ENCODE measurements at places on chromosomes 11 and 22.

DNA sequence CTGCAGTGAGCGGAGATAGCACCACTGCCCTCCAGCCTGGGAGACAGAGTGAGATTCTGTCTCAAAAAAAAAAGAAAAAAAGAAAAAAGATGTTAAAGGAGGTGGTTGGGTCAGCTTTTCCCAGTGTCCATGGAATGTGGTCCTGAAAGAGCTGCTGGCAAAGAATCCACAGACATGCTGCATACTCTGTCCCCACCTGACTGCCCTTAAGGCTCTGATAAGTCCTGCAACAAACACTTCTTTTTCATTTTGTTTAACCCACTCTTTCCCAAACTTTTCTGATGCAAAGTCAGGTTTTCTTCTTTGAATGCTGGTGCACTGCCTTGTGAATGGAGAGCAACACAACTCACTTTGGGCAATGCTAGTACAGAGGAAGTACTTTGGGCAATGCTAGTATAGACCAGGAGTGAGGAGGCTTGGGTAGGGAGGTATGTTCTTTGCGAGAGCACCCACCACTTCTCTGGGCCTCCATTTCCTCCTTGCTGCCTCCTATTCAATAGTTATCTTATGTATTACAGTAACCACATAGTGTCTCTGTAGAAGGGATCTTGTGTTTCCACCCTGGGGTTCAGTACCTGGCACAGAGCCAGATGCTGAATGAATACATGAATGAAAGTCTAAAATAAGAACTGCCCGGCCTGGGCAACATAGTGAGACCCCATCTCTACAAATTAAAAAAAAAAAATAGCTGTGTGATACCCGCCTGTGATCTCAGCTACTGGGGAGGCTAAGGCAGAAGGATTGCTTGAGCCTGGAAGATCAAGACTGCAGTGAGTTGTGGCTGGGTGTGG, 18.9 kb downstream of the LIF start:
- H3K27me3 ChIP-seq, result no peaks in the 10 kb centered on the region
- no peak overlapping the region for H3K27ac ChIP-seq
- no peaks in the 10 kb centered on the region for H3K4me1 ChIP-seq
- DNase-seq, result no peak
- no peaks in the 10 kb centered on the region for H3K36me3 ChIP-seq
- H3K4me3 ChIP-seq, result no peak overlapping the region

- no peaks in the 10 kb centered on the region for H3K36me3 ChIP-seq
- H3K4me1 ChIP-seq, result no peaks in the 10 kb centered on the region
- no peak for DNase-seq
- H3K4me3 ChIP-seq, result no peak overlapping the region
These were observed 30.1 kb downstream of the SYT9 start for GRCh38 chr11:7281809-7282208.

GRCh38 chr22:23579870-23580575, at the start of gene IGLL1:
Gene IGLL1 (minus strand): TSS chr22:23580290. CDS start chr22:23580190, 100 bp downstream.
- no peaks in the 10 kb centered on the region for H3K27me3 ChIP-seq
- DNase-seq, result no peak
- H3K4me1 ChIP-seq, result no peaks in the 10 kb centered on the region
- H3K4me3 ChIP-seq, result no peak within 1 kb of the TSS
- no peak within 1 kb of the TSS for H3K27ac ChIP-seq

- H3K4me1 ChIP-seq, result peaks cover 5% of the 10 kb centered on the region
- H3K27ac ChIP-seq, result peak overlapping the region; percentile 7
- H3K27me3 ChIP-seq, result no peaks in the 10 kb centered on the region
- no peak for DNase-seq
- H3K36me3 ChIP-seq, result no peaks in the 10 kb centered on the region
These were observed 44.3 kb downstream of the PTPRJ start for GRCh38 chr11:48024635-48025071.

DNA sequence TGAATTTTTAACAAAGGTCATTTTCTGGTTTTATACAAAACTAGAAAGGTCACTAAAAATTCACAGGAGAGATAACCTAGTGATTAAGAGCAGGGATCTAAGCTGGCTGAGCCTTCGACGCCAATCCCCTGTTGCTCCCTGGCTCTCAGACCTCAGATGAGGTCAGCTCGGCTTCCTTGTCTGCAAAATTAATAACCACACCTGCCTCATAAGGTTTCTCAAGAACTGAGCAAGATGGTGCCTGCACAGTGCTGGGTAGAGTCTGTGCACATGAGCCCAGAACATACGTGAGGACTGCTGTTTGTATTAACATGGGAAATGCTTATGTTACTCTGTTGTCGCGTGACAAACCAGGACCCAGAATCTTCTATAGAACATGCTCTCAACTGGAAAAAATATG, 24.4 kb upstream of the CD5 start:
- no peak overlapping the region for H3K27ac ChIP-seq
- no peaks in the 10 kb centered on the region for H3K36me3 ChIP-seq
- no peaks in the 10 kb centered on the region for H3K4me1 ChIP-seq
- DNase-seq, result no peak
- no peak overlapping the region for H3K4me3 ChIP-seq
- H3K27me3 ChIP-seq, result peaks cover 2% of the 10 kb centered on the region

GRCh38 chr11:117792992-117793391, 4.0 kb downstream of the DSCAML1 start:
- H3K27ac ChIP-seq, result no peak overlapping the region
- H3K4me3 ChIP-seq, result no peak overlapping the region
- H3K27me3 ChIP-seq, result peaks cover 17% of the 10 kb centered on the region
- H3K36me3 ChIP-seq, result no peaks in the 10 kb centered on the region

DNA sequence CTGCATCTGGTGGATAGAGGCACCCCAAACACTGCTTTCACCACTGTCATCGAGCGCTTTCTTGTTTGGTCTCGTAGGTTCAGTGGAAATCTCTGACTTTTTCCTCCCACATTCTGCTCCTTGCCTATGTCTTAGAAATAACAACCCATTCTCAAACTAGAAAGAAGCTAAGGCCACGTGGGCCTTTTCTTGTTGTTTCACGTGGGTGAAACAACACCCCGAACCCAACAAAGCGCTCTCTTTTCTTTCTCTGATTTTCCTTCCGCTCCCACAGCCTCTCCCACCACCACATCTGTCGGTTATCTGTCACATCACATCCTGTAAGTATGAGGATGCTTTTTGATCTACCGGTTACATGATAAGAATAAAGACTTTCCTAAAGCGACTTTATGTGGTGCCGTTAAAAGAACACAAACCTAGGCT, 77.1 kb downstream of the LINC01488 start:
- H3K27me3 ChIP-seq, result no peaks in the 10 kb centered on the region
- no peak overlapping the region for H3K4me3 ChIP-seq
- no peak overlapping the region for H3K27ac ChIP-seq
- H3K4me1 ChIP-seq, result no peaks in the 10 kb centered on the region
- H3K36me3 ChIP-seq, result no peaks in the 10 kb centered on the region
- DNase-seq, result no peak

GRCh38 chr11:117671370-117671769, 125.6 kb downstream of the DSCAML1 start:
- no peak overlapping the region for H3K4me3 ChIP-seq
- H3K36me3 ChIP-seq, result no peaks in the 10 kb centered on the region
- H3K27me3 ChIP-seq, result peaks cover 4% of the 10 kb centered on the region
- no peaks in the 10 kb centered on the region for H3K4me1 ChIP-seq
- no peak for DNase-seq
- no peak overlapping the region for H3K27ac ChIP-seq

DNA sequence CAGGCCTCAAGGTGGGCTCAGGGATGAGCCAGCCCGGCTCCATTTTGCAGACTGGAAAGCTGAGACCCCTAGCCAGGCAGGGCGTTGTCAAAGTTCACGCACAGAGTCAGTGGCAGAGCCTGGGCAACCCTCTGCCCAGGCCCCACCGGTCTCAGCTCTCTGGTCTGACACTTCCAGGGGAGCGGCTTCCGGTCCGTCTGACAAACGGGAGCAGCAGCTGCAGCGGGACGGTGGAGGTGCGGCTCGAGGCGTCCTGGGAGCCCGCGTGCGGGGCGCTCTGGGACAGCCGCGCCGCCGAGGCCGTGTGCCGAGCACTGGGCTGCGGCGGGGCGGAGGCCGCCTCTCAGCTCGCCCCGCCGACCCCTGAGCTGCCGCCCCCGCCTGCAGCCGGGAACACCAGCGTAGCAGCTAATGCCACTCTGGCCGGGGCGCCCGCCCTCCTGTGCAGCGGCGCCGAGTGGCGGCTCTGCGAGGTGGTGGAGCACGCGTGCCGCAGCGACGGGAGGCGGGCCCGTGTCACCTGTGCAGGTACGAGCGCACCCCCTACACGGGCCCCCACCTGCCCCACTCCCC, 36.0 kb downstream of the CD6 start:
- no peaks in the 10 kb centered on the region for H3K36me3 ChIP-seq
- DNase-seq, result no peak
- H3K4me1 ChIP-seq, result no peaks in the 10 kb centered on the region
- no peak overlapping the region for H3K27ac ChIP-seq

- no peak overlapping the region for H3K27ac ChIP-seq
- H3K36me3 ChIP-seq, result no peaks in the 10 kb centered on the region
- no peak overlapping the region for H3K4me3 ChIP-seq
- peaks cover 3% of the 10 kb centered on the region for H3K27me3 ChIP-seq
These were observed 892.6 kb downstream of the TBC1D22A start for GRCh38 chr22:47654922-47655491.

All from prostate gland (tissue), 2 donors.